ENCODE measurements at places on chromosomes 4 and X.

GRCh38 chr4:106502106-106502699 lies 133.6 kb upstream of the GIMD1 start:
- DNase-seq = no peak

DNA sequence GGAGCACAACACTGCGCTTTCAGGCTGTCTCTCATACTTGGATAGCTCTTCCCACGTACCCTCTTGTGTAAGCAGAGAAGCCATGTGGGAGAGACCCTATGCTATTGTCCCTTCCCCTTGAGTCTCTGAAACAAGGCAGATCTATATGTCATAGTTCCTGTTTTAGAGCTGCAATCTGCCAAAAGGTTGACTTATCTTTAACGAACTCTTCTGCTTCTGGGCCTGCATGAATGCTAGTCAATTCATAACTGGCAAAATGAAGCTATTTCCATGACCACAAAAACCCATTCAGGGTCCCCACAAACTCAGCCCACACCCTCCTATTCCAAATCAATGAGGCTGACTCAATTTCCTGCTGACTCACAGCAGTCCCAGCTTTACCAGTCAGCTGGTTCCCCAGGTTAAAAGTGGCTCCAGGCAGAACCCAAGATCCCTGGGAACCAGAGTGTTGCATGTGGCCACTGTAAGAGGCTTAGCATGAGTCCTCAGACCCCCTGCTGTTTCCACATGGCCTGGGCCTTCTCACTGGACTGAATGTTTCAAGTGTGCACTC lies 25.3 kb upstream of the SOD3 start:
- DNase-seq = no peak

- DNase-seq = no peak
These were observed 52.1 kb downstream of the VSIG4 start for GRCh38 chrX:65987811-65988210.

DNA sequence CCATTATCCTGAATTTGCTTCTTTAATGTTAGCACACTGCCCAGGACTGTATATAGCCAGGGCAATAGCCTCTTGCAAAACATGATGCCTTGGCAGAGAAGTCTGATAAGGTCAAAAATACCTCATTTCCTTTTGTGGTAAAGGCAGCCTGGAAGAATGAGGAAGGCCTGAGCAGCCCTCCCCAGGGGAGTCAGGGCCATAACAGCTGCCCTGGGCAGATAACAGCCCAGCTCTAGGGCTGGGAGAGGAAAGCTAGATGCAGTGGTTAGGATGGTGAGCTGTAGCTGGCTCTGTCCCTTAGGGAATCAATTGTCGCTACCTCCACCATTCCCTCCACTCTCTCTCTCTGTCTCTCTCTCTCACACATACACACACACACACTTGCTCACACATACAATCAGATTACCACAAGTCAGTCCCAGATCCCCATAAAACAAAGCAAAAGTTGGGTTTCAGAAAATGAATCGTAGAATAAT lies 29.2 kb downstream of the EFHC2 start:
- no peak for DNase-seq

DNA sequence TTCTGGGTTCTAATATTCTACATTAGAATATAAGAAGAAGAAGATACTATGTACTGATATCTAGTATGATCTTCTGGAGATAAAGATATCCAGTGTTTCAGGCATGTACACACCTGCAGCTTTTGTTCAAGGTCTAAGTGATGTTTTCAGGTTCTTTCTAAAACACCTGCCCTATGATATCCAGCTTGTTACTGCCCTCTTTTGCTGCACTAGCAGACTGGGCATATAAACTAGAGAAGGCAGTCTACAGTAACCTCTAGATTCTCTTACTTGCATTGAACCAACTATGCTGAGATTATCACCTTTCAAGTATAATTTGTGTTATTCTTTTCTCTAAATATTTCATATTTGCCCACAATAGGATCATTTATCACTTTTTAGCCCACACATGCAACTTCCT lies 1.9 kb upstream of the FRYL start:
- no peak for DNase-seq

DNA sequence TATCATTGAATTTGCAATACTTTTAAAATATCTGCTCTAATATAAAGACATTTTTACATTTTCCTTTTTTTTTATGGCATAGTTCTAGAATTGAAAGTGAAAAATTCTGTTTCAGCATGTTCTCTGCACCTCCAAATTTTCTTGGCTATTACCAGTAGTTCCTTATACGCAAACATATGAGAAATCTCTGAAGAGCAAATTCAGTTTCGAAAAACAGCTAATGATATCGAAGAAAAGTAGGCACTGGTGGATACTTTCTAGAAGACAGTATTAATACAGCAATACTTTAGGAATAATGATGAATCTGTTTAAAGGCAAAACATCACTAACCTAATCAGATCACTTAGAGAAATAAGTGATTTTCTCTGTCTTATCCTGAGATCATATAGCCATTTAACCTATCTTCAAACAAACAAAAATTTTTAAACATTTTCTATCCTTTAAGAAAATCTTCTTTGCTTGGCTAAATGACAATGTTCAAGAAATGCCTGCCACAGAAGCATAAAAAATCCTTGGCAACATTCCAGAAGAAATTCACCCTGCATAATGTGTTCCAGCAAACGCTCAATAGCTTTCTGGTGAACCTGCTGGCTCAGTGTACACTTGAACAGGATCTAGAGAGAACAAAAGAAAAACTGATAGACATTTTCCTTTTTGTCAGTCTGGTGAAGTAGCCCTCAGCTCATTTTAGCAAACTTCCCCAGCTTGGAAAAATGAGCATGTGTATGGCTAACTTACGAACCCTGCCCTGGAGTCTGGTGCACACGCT lies 51.2 kb upstream of the KLF3 start:
- no peak for DNase-seq

DNA sequence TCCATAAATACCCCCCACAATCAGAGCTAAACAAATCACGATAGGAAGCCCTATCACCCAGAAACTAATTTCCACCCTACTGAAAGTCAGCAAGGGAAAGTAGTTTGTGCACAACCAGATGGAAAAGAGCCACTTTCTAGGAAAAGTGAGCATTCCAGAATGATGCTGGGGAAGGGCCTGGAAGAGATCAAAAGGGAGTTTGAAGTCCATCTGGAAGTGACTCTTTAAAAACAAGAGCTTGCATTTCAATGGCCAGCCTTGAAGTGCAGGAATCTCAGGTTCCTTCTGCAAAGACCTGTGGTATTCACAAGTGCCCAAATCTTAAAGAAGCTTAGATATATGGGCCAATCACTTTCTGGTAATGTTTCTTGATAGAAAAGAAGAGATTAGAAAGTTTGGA lies 97.0 kb upstream of the LDB2 start:
- DNase-seq = no peak

DNA sequence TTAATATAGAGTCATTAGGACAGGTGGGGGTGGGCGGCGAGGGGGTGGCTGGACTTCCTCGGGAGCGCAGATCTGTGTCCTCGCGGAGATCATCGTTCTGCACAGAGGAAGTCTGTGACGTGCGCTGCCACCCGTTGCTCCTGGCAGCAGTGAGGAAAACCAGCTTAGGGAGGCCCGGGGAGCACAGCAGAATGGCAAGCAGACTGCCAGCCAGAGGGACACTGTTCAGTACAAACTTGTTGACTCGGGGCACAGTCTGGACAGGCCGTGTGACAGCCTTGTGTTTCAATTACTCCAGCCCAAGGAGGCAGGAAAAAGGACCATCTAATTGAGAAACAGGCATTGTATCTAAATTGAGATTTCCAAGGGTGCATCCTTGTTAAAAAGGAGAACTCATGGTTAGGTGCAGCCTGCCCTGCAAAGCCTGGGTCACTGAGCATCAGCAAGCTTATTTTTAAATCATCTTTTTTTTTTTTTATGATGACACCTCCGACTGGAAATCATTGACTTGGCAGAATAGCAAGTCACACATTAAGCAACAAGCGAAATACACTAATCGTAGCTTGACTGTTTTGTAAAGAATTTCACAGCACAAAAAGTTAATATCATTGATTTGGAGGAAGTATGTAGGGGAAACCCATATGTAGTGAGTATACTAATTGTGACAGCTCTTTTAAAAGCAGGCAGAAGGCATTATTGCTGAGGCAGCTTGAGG lies 512.0 kb upstream of the FAT1 start:
- no peak for DNase-seq

GRCh38 chr4:99845708-99846469 lies 29.3 kb downstream of the DAPP1 start:
- no peak for DNase-seq

GRCh38 chr4:175875993-175876771 lies 64.1 kb upstream of the GPM6A start:
- no peak for DNase-seq

DNA sequence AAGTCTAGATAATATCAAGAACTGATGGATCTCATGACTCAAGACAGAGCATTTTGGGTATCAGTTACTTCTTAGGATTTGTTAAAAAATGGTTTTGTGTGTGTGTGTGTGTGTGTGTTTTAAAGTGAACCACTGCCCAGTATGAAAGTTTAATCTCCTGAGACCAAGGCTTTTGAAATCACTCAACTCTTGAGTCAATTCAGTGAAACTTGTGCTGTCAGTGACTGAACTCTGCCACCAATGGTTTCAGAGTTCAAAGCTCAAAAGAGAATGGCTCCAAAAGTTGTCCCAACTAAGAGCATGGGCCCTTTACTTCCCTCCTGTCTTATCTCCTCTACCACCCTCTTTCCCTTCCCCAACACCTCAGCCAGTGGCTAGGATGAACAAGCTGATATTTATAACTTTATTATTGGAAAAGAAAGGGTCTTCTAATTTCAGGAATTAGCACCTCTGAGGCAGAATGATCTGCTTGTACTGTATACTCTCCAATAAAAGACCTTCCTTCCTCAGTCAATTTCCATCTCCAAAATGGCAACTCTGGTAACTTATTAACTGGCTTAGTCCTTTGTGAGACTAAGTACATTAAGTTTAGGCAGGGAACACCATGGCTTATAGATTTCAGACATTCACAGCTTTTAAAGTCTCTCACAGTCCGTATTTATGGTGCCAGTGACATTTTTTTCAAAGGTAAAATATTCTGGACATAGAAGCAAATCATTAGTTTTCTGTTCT lies 152.2 kb downstream of the REPS2 start:
- DNase-seq = no peak

GRCh38 chr4:8581094-8581861 lies 1.1 kb downstream of the GPR78 start:
- peak; percentile 4 for DNase-seq

GRCh38 chrX:87583679-87584078 lies 66.1 kb downstream of the KLHL4 start:
- no peak for DNase-seq

- no peak for DNase-seq
These were observed 9.1 kb downstream of the SERTM2 start for GRCh38 chrX:111520506-111520905.

GRCh38 chrX:13898083-13898482 lies 81.2 kb upstream of the GPM6B start:
- DNase-seq = no peak

DNA sequence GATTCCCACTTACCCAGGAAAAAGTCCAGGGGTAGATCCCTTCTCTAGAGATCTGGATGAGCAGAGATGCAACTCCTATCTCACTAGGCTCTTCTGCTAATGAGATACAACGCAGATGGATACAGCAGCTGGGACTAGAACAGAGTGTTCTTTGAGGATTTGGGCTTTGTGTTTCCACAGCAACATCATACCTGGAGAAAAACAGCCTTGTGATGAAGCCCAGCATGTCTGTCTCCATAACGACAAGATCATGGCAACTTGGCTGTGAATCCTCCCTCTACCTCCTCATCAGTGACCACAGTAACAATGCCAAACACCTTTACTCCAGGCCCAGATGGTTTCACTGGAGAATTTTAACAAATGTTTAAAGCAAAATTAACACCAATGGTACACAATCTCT lies 80.1 kb downstream of the RCHY1 start:
- no peak for DNase-seq

- no peak for DNase-seq
These were observed 460.3 kb downstream of the ZIC3 start for GRCh38 chrX:138026211-138026610.

DNA sequence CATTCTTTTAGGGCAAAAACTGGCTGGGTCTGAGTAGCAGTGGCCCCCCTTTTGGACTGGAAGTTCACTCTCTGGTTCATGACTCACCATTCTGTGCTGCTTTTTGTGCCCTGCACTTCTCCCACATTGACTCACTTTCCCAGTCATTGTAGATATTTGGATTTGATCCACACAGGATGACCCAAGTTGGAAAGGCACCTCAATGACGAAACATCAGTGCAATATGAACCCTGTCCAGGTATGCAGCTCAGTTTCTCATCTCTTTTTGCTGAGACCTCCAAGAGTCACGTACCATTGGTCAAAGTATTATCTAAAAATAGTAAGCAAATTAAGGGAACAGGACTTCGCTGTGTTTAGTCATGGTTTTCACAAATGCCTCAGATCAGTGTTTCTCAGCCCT lies 92.7 kb downstream of the CBLL2 start:
- DNase-seq = no peak

GRCh38 chr4:181618896-181619295 lies 624.3 kb upstream of the TENM3 start:
- no peak for DNase-seq

- DNase-seq = no peak
These were observed 545.3 kb upstream of the GRID2 start for GRCh38 chr4:91758487-91758886.

- peak; percentile 30 for DNase-seq
These were observed 2375.8 kb upstream of the TENM3 start for GRCh38 chr4:179867300-179867878.

DNA sequence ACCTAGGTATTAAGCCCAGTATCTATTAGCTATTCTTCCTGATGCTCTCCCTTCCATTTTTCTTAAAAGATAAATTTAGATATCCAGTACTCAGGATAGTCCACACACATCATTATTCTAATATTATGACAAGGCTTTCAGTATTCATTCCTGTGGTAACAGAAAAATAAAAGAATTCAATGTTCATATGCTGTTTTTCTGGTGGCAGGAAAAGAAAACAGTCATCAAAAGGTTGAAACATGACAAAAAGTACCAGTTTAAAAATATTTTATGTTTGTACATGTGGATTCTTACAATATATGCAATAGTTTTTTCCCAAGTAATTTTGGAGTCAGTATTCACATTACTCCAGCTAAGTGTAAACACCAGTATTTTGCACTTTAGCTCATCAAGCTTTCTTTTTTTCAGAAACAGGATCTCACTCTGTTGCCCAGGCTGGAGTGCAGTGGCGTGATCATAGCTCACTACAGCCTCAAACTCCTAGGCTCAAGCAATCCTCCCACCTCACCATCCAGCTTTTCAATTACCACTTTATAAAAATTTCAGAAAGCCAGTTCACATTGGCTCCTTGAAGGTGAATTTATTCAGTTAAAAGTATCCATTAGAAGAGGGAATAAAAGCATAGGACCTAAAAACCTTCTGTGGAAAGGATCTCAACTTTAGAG lies 2.3 kb downstream of the APBB2 start:
- DNase-seq = no peak

DNA sequence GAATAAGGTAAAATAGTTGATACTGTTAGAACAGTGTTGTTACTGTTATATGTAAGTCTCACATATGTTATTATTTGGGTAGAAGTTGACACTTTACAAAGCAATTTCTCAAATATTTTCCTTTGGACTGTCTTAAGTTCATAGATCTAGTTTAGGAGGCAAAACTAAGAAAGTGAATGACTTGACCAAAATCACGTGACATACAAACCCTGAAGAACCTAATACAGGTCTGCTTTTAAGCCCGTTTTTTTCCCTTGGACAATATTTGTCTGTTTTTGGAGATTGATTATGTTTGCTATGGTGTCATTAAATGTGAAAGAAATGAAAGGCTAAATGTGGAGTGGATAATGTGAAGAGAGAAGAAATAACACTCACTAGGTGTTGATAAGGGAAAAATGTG lies 644.9 kb upstream of the PITX2 start:
- no peak for DNase-seq

- no peak for DNase-seq
These were observed 100.2 kb downstream of the LNX1 start for GRCh38 chr4:53490965-53491622.

All from 8988T (cell line).